ENCODE measurements at places on chromosomes 12 and 14.

- no peak for DNase-seq
Measured at GRCh38 chr12:76375939-76376338, 27.7 kb upstream of the BBS10 start.

DNA sequence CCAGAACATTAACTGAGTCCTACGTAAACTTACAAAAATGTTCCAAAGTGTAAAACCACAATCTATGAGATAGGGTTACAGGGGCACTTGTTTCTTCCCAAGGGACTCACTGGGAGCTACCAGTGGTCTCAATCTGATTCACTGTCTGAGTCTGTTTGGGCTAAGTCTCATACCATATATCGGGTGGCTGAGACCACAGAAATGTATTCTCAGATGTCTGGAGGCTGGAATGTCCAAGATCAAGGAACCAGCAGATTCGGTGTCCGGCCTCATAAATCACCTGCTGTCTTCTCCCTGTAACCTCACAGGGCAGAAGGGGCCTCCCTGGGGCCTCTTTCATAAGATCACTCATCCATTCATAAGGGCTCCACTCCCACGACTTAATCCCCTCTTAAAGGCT, 616.3 kb upstream of the TMEM132C start:
- peak; percentile 78 for DNase-seq

GRCh38 chr14:104268295-104268694, 129.9 kb downstream of the KIF26A start:
- no peak for DNase-seq

DNA sequence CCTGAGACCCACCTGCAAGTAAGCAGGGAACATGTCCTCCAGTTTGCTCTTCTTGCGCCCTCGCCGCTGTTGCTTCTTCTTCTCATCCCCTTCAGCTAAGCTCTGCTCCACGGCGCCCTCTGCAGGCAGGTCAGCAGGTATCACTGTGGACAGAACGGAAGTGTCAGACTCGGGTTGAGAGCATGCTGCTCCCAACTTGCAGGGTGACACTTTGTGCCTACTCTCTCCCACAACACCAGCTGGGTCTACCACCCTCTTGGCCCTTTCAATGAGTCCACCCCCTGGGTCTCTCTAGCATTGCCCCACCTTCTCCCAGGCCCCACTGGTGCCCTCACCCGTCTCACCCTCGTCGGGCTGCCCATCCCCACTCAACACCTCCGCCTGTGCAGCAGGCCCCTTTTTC, 16.7 kb downstream of the KMT2D start:
- peak; percentile 55 for DNase-seq
